ENCODE measurements at places on chromosomes 12 and 14.

- no peak for DNase-seq
These were observed 390.3 kb downstream of the AACS start for GRCh38 chr12:125455556-125455955.

DNA sequence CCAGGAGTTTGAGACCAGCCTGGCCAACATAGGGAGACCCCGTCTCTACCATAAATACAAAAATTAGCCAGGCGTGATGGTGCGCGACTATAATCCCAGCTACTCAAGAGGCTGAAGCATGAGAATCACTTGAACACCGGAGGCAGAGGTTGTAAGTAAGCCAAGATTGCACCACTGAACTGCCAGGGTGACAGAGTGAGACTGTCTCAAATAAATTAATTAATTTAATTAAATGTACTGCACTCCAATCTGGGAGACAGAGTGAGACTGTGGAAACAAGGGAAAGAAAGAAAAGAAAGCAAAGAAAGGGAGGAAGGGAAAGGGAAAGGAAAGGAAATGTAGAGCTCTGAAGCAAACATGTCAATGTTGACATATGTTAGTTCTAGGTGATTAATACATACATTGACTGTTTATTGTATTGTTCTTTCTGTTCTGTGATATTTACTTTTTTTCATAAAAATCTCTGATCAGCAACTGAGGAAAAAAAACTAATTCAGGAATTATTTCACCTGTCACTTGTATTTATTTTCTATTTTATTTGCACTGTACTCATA, 99.6 kb downstream of the DENND5B start:
- DNase-seq = no peak

DNA sequence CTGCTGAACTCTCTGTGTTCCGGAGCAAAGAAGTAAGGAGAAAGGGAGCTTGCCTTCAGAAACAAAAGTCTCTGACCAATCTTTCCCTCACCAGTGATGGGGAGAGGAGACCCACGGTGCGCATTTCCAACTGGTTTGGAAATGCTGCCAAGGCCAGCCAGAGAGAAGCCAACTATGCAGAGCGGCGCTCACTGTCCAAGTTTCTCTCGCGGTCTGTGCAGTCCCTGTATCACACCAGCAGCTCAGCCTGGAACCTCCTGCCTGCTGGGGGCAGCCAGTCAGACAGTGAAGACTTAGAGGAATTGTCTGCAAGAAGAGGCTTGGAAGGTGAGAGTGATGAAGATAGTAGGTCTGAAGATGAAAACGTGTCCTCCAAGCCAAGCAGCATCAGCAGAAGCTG, 206.2 kb downstream of the NAV3 start:
- DNase-seq = no peak

GRCh38 chr12:42695490-42695995, 106.0 kb upstream of the PRICKLE1 start:
- DNase-seq = no peak

DNA sequence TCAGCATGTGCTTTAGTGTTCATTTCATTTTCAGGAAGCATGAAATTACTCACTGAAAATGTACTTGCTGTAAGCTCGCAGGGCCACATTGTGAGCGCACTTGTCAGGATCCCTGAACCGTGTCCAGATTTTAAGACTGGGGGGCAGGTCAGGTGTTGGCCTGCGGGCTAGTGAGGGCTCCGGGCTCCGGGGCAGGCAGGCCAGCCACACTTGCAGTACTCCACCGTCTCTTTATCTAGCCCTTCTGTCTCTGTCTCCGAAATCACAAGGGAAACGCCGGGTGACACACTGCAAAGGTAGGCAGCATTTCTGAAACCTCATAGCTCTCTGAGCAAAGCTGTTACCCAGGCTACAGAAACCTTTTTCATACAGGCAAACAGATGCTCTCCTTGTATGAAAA, 98.7 kb downstream of the EML1 start:
- no peak for DNase-seq

- no peak for DNase-seq
These were observed 2.8 kb downstream of the TNS2 start for GRCh38 chr12:53052419-53053217.

- no peak for DNase-seq
These were observed 421.9 kb downstream of the LRFN5 start for GRCh38 chr14:42028607-42029006.

DNA sequence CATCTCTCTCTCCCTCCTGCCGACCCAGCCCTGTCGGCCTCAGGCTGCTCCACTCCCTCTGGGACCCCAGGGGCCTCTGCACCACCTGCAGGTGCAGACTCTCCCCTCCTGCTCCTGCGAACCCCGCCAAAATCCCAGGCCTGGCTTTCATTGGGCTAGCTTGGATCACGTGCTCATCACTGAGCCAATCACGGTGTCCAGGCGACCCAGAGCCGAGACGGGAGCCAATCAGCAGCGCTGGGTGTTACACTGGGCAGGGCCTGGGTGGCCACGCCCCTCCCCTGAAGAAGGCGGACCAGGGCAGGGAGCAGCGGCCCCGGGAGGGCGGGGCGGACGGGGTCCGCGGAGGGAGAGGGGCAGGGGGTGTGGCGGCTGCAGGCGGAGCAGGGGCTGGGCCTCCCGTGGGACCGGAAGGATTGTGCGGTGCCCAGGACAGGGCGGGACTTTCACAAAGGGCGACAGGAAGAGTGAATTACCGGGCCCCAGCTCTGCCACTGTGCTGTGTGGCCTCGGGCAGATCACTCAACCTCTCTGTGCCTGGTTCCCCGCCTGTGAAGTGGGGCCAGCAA, 66.6 kb upstream of the FBRSL1 start:
- DNase-seq = no peak

DNA sequence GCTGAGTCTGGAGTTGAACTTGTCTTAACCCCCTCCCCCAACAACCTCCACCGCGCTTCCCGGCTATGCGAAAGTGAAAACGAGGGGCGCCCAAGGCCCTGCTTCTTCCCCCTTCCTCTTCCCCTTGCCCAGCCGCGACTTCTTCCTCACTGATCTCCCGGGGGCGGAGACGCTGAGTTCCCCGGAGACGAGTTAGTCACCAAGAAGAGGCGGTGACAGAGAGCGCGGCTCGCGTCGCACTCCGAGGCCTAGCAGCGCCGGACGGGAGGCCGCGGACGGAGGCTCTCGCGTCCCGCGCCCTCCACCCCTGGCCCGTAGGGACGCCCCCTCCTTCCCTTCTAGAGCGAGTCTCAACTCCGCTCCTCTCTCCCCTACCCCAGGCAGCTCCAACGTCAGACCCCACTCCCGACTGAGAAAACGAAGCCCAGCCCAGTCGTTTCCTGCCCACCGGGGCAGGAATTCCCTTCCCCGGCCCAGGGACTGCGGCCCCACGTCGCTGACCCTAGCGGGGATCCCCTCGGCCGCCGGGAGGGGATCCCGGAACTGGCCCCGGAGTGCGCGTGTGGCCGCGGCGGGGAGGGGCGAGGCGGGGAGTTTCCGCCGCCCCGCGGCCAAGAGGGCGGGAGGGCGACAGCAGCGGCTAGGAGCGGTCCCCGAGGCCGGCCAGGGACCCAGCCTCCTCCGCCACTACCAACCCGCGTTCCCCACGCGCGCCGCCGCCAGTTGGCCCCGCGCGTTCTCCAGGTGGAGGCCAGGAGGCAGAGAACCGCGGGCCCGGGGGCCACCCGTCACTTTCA, 1.4 kb downstream of the BAZ1A start:
- DNase-seq = peak; percentile 72

- DNase-seq = no peak
These were observed 6.1 kb downstream of the HOXC5 start for GRCh38 chr12:54038871-54039414.

- no peak for DNase-seq
These were observed 55.3 kb downstream of the STAB2 start for GRCh38 chr12:103642240-103642864.

- no peak for DNase-seq
These were observed 129.8 kb downstream of the SEC23A start for GRCh38 chr14:38973083-38973700.

DNA sequence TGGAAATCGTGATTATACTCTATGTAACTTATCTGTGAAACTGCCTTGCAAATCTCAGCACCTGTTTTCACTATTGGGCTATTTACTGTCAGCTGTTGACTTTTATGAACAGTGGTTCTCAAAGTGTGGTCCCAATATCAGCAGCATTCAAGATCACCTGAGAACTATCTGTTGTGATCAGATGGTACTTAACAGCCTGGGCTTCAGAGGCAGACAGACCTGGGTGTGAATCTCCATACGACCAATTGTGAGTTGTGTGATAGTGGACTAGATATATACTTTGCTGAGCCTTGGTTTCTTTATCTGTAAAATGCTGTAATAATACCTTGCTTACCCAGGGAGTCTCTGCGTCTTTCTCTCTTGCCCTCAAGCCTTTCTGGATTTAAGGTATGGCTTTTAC, 105.1 kb downstream of the ERGIC2 start:
- no peak for DNase-seq

DNA sequence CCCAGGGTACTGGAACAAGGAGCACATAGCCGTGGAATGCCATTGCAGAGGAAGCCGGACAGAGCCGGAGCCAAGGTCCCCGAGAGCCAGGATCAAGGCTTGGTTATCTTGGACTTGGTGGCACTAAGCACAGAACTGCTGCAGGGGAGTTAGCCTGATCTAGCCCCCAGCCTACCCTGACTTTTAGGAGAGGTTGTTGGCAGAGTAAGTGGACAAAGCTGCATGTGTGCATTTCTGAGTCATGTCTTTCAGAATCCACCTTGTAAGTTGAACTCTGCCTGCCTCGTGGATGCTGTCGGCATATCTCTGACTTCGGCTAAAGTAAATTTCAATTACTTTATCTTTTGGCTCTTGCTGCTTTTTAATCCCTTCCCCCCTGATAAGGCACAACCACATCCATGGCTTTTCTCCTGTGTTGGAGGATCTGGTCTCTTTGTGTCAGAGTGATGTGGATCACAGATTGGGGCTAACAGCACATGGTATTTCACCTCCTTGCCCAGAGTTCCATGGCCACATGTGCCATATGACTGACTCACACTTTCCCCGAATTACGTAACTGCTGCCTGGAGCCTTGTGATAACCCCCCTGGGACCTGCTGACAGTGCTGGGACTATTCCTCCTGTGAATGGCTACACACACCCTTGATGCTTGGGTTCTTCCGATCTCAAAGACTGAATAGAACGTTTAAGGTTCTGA, 240.3 kb downstream of the EMP1 start:
- DNase-seq = no peak

GRCh38 chr12:112781767-112782166, 9.8 kb upstream of the RPH3A start:
- no peak for DNase-seq

DNA sequence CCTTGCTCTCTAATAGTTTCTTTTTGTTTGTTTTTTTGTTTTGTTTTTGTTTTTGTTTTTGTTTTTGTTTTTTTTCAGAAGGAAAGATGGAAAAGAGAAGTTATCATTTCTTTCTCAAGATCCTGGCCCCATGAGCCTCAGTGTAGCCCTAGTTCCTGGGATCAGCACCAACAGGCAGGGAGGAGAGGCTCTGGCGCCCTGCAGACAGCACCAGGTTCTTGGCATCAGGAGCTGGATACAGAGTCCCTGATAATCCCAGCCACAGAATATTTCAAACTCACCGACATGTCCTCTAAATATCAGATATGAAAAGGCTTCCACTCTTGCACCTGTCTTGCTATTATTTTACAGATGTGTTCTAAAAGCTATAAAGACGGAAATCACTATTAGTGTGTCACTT, 52.7 kb downstream of the FOXN3 start:
- no peak for DNase-seq

GRCh38 chr12:16449459-16449858, 102.0 kb downstream of the MGST1 start:
- DNase-seq = no peak

- no peak for DNase-seq
These were observed 378.7 kb downstream of the ZFP36L1 start for GRCh38 chr14:68414121-68414520.

DNA sequence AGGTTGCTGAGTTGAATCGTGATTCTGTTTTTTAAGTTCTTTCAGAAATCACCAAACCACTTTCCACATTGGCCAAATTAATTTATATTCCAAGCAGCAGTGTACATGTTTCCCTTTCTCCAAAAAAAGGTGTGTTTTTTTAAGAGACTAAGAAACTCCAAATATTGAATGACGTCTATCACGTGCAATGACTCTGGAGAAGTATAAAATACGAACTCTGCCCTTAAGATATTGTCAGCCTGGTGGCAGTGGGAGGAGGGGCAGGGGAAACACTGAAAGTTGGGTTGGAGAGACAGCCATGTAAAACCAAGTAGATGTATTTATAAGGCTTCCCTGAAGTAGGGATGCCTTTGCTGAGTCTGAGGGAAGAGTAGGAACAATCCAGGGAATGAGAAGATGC, 50.1 kb upstream of the DHRS4 start:
- no peak for DNase-seq

DNA sequence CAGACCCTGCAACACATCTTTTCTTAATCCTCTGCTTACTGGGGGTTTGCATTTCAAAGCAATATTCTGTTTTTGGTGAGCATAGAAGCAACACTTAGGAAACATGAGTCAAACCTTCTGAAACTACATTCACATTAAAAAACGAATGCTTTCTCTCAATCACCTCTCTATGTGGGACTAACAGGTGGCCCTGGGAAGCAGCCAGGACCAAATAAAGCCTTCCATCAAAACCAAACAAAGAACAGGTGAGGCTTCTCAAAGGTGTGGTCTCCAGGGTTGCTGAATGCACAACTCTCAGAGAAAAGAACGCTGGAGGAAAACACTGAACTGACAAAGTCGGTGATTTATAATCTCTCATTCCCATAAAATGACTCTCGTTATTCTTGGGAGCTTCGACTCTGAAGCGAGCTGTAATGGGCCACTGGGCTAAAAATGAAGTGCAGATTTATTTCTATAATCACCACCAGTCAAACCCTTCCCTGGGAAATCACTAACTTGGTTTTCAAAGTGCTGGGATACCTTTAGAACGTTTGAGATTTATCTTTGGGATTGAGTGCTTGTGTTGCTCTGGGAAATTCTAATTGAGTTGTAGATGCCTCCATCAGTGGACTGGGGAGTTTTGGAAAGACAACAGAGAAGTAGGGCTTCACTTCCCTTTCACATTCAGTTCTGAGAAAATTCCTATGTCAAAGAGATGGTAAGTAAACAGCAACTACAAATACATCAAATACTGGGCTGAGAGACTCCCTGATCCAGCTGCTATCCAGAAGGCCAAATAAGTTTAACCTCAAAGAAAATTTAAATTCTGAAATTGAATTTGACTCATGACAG, 262.0 kb upstream of the TMPO start:
- DNase-seq = no peak

- no peak for DNase-seq
These were observed 18.6 kb downstream of the PPFIBP1 start for GRCh38 chr12:27542628-27543027.

- no peak for DNase-seq
These were observed 501.7 kb downstream of the DIO2 start for GRCh38 chr14:79709573-79709972.

Data from stimulated activated CD4-positive, alpha-beta T cell treated with anti-CD3 and anti-CD28 coated beads, Interleukin-15, amount 100 ng/mL, for 1 hour (primary cell).